Activated CD8-positive, alpha-beta memory T cell treated with anti-CD3 and anti-CD28 coated beads for 1 hour (primary cell): ENCODE measurements at places on chromosomes 2 and 18.

DNA sequence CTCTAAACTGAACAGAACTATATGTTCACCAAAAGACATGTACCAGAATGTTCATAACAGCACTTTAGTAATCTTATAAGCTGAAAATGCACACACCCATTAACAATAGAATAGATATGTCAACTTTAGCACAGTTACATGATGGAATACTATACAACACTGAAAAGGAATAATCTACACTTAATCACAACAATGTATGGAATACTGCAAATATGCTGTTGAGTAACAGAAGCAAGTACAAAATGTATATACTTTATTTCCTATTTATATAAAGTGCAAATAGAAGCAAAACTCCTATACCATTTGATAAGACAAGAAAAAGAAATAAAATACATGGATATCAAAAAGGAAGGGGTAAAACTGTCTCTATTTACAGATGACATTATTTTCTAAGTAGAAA lies 352.8 kb downstream of the NCKAP5 start:
- DNase-seq, result no peak

DNA sequence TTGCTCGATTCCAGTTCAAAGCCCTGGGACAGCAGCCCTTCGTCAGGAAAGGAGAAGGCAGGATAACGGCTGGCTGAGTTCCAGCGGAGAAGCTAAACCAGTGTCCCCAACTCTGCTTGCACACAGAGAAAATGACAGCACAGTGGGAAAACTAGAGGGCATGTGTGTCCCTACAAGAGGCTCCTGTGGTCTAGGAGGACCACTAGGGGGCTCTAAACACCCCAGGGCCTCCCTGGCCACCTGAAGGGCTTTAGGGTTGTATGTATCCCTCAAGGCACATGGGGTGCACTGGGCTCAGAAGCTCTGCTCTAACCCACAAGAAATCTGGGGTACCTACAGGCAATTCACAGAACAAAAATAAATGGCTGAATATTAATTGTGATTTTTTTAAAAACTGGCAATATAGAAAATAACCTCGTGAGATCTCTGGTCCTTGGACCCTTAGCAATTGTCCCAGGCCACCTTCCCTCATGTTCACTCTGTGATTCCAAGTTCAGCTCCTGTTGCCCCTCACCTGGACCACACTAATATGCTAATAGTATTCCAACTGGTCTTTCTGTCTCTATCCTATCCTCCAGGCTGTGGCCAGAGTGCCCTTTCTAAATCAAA lies 17.5 kb downstream of the STAT1 start:
- DNase-seq, result no peak

GRCh38 chr2:177332026-177332991 lies 60.3 kb upstream of the AGPS start:
- no peak for DNase-seq

- no peak for DNase-seq
Measured at GRCh38 chr2:180644709-180645108, 335.7 kb upstream of the UBE2E3 start.

DNA sequence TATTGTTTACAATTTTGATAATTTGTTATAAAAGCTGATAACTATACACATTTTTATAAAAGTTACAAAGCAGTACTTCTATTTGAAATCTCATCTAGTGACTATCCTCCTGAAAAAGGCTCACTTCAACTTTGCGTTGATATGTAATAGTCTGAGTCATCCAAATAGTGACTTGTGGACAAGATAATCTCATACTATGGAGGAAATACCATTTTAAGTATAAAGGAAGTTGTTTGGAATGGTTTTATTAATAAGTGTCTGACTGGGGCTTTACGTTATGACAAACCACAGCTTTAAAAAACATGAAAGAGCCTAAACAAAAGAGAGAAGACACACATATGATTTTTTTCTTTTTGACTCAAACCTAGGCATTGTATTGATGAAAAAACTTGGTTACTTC lies 272.3 kb upstream of the COL3A1 start:
- no peak for DNase-seq

- DNase-seq, result no peak
Measured at GRCh38 chr2:180947208-180947689, 33.2 kb upstream of the UBE2E3 start.

DNA sequence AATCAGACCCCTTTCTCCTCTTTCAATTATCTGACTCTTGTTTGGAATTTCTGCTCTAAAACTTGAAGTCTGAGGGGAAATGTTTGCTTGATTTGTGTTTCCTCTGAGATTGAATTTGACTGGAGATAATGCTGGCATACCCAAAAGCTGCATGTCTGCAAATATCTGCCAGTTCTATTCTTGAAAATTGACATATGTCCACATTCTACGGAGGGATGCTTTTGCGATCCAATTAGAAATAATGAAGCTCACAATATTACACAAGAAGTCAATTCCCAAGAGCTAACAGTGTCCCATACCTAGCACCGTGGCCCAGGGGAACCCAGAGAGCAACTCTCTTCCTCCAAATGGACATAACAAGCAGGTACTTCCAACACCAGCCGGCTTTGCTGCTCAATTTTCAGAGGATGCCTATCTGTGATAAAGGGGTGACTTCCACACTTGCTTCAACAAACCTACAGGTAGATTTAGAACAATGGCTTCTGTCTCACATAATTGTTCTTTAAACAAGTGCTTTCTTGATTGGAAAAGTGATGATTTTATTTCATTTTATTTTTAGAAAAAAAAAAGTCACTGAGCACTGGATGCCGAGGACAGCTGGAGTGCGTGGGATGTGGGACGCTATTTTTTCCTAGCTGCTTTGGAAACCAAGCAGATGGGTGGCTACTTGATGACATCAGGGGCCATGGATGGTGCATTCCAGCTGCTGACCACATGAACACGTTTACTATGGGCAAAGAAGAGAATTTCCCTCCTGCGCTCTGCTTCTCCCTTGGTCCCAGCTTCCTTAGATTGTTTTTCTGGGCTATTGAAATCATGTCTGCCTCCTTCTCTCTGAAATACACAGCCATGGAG lies 488.9 kb downstream of the RNF144A start:
- DNase-seq, result no peak

- DNase-seq, result no peak
Measured at GRCh38 chr2:224820283-224820991, 104.3 kb upstream of the CCDC195 start.

DNA sequence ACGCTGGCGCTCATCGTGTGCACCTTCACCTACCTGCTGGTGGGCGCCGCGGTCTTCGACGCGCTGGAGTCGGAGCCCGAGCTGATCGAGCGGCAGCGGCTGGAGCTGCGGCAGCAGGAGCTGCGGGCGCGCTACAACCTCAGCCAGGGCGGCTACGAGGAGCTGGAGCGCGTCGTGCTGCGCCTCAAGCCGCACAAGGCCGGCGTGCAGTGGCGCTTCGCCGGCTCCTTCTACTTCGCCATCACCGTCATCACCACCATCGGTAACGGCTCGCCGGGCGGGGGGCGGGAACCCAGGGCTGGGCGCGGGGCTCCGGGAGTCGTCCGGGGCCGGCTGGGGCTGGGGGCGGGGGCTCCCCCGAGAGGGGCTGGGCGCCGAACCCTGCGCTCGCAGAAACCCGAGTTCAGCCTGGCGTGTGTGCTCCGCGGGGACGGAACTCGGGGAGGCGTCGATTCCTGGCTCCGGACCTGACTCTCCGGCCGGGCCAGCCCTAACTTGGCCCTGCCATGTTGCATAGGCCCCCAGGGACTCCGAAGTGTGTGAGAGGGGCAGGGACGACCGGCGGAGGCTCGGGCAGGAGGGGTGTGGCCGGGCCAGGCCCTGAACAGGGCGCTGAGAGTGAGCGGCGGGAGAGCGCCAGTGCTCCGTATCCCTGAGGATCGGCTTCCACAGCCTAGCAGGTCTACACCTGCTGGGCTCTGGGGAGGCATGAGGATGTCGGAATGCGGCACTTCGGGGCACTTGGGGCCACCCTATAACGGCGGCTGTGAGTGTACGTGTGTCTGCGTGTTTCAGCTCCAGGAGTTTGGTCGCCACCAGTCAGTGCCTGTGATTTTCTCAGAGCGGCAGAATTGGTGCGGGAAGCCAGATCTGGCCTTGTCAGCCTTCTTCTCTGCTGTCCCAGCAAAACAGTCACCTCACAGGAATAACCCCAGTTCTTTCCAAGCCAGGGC lies 651 bp downstream of the KCNK3 start:
- DNase-seq, result no peak

DNA sequence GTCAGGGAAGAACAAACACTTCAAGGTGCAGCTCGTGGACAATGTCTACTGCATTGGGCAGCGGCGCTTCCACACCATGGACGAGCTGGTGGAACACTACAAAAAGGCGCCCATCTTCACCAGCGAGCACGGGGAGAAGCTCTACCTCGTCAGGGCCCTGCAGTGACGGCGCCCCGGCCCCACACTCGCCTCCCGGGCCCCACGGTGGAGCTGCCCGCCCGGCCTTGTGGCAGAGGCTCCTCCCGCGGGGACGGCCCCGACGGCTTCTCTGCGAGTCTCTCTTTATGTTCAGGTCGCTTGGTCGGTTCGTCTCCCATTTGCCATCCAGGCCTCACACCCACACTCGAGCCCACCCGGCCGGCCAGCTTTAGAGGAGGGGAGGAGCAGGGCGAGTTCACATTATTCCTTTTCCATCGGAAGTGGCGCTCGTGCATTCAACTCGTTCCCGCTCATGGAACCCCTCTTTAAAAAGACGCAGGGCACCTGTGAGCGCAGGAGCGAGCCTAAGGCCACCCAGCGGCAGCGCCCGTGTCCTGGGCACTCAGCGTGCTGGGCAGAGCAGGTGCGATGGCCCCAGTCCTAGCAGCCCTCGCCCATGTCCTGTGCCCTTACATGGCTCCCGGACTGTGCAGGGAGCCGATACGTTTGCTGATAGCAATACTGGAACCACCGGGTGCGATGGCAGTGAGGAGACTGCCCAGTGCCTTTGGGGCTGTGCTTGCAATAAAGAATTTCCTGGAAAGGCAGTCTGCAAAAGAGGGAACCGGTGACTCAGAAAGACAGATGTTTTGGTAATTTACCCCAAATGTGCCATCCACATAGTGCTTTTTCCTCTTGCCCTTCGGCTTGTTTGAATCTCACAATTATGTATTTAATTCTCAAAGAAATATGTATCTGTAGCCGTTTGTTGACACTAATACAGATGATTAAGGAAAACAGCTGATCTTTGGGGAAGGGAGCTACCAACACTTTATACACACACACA lies 148.6 kb downstream of the NCK2 start:
- no peak for DNase-seq

DNA sequence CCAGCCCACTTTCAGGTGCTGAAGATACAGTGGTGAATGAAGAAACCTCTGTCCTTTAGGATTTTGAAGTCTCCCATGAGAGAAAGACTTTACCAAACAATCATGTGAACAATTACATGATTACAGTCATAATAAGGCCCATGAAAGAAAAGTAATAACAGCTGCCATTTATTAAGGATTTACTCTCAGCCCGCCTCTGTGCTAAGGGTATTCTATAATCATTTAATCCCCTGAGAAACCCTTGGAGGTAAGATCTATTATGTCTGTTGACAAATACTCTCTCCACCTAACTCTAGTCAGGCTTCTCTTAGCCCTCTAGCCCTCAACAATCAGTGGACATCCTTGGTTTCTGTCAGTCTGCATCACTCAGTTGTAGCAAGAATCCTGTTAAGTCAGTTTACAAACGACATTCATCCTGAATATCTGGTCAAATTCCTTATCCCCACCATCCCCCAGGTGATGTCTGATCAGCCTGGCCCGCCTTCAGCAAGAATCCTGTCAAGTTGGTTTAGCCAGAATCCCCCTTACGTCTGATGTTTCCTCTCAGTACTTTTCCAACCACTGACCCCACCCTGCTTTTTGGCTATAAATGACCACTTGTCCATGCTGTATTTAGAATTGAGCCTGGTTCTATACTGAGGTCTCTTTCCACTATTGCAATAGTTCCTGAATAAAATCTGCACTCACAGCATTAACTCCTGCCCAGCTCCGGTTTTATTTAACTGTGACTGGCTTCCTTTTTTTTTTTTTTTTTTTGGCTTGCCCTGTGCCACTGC lies 12.2 kb upstream of the SOCS6 start:
- DNase-seq, result no peak

DNA sequence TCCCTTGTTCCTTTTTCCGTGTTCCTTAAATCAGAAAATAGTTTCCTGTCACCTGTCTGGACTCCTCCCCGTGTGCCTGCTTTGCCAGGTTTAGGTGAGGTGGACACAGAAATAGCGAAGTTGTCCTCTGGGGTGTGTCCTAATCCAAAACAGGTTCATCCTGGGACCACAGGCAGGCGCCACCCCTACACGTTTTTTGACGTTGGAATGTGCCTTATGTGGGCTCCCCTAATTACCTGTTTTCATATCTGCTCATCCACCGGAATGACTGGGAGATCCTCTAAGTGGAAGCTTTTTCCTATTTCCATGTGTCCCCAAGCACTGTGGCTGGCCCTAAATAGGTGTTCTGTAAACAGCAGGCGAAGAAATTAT lies 49.0 kb upstream of the PAIP2B start:
- DNase-seq, result no peak

- no peak for DNase-seq
Measured at GRCh38 chr2:120815292-120815691, 79.6 kb downstream of the GLI2 start.

- DNase-seq, result no peak
Measured at GRCh38 chr18:6927153-6927552, 190.4 kb downstream of the LAMA1 start.

- DNase-seq, result no peak
Measured at GRCh38 chr2:72012886-72013574, 134.6 kb downstream of the CYP26B1 start.

GRCh38 chr2:151947813-151948165 lies 119.6 kb upstream of the ARL5A start:
- no peak for DNase-seq

DNA sequence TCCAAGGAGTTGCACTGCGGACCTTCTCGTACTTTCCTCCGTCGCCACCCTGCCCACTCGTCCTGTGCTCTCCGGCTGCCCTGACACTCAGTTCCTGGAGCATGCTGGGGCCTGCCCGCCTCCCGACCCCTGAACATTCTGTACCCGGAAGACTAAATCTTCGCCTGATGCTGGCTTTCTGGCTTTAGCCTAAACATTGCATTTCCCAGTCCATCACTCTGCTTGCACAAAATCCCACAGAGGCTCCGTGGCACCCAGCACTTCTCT lies 550 bp upstream of the SFXN5 start:
- no peak for DNase-seq

DNA sequence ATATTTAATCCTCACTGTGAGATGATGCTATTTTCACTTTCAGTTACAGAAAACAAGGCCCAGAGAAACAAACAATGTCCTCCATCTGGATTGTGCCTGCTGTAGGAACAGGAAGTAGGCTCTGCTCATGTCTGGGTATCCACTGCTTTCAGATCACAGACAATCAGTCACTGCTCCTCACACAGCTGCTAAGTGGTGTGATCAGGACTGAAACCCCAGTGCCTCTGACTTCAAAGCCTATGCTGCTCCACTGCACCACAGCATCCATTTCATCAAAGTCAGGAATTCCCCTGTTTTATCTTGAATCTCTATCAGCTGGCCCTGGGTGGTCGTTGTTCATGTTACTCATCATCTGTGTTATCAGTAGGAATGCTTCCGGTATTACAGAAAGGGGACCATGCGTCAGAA lies 303.8 kb upstream of the TRIB2 start:
- DNase-seq, result no peak
